ENCODE measurements at places on chromosomes 16 and 17.

DNA sequence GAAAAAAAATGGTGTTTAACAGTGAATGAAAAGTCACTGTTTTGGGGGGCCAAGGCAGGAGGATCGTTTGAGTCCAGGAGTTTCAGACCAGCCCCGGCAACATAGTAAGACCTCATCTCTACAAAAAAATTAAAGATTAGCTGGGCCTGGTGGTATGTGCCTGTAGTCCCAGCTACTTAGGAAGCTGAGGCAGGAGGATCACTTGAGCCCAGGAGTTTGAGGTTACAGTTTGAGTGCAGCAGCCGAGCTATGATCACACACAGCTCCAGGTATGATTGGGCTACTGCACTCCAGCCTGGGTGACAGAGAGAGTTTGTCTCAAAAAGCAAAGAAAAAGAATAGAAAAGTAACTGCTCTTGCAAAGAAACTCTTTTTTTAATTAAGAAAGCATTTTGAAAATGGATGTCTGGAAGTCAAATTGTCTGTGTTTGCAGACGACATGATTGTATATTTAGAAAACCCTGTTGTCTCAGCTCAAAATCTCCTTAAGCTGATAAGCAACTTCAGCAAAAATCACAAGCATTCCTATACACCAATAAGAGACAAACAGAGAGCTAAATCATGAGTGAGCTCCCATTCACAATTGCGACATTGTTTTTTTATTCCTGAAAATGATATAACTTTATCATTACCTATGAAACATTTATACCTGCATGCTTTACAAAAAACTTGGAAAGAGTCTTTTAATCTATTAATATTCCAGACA, 20.5 kb upstream of the CPD start:
- DNase-seq: no peak

GRCh38 chr17:32443827-32444300, 446 bp upstream of the PSMD11 start:
- no peak for DNase-seq

DNA sequence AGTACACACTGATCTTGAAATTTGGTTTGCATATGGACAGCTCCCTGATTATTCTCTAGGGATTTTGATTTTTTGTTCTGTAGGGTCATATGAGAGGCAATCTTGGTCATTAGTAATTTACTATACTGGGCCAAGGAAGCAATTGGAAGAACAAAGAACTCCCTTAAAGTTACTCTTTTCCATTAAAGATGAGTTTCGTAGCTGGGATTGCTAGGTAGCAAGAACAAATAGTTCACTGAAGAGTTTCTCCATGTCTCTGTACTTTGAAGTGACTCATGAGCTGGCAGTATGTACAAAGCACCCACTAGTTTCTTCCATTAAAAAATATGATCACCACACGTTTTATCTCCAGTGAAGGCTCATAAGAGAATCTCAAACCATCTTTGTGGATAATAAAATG, 6.2 kb upstream of the BCAS3 start:
- no peak for DNase-seq

DNA sequence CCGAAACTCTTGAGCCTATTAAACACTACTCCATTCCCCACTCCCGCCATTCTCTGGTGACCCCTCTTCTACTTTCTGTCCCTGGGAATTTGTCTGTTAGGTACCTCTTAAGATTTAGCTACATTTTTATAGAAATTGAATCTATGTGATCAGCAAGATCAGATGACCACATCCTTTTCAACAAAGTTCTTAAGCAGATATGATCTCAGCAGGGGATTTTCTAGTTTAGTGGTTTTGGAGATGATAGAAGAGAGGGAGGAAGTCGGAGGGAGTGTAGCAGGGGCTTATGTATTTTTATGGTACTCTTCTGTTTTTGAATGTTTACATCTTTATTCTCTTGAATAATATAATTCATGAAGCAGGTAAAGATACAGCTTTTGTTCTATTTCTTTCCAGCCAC, 40.8 kb downstream of the RPA1 start:
- DNase-seq: no peak

- DNase-seq: no peak
Observed at GRCh38 chr17:2904135-2904534, 107.9 kb downstream of the RAP1GAP2 start.

DNA sequence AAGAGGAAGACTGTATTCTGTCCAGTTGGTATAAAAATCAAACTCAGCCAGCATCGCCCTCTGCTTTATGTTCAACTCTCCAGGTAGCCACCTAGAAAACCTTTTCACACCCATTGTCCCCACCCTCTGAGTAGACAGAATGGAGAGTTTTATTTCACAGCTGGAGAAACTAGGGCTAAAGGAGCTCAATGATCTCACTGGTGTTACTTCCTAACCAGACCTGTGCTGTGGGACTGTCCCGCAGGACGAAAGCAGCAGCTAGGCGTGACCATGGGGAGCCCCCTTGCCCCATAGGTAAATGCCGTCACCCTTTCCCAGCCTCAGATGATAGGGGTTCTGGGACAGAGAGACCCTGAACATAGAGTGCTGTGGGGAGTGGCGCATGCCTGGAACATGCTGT, 67.7 kb downstream of the CYLD start:
- DNase-seq: no peak
